Thymus (tissue), 14 donors: ENCODE measurements at places on chromosomes 4 and X.
A peak's percentile ranks its signal among the peaks of the same experiment; 100 is the strongest.

DNA sequence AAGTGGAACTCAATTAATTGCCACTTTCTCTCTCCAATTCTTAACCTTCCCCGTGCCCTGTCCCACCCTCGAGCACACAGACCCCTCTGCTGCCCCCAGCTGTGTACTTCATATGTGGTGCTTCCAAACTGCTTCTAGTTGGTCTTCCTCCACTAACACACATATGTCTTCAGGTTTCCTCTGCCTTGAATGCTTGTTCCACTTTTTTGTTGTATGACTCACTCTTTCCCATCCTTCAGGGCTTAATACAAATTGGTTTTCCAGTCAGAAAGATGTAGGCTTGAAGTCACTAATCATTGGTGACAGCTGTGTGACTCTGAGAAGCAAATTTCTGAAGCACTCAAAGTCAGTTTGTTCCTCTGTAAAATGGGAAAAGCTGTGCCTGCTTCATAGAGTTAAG is 30.6 kb downstream of the TRIM2 start:
- no peak overlapping the region for H3K4me3 ChIP-seq
- H3K27me3 ChIP-seq: no peaks in the 10 kb centered on the region
- DNase-seq: no peak
- no peaks in the 10 kb centered on the region for H3K4me1 ChIP-seq
- no peaks in the 10 kb centered on the region for H3K36me3 ChIP-seq

DNA sequence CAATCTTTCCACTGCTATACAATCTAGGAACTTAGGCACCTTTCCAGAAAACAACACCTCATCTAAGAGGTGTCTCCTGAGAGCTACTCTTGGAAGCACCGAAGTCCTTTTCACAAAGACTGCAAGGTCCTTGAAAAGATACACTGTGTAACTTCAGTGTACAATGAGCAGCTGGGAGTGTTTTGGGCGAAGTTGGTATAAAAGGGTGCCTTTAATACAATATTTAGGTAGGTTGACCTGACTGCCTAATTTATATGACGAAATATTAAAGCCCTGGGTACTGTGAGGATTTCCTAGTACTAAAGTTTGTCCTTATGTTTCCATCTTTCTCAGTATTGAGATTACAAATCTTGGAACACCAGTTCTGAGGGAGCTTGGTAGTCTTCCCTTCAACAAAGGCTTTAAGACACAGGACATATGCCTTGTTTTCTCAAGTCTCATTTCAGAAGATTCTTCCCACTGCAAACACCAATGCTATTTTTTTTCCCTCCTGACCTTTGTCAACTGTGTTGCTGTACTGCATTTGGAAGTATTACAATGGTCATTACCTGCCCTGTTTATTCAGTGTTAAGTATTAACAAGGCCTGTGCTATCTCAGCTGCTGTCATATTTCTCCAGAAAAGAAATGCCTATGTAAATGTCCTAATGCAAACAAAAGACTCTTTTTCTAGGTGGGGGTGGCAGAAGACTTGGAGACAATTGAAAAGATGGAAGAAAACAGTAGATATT is 134.2 kb downstream of the MAML3 start:
- no peaks in the 10 kb centered on the region for H3K36me3 ChIP-seq
- no peaks in the 10 kb centered on the region for H3K27me3 ChIP-seq
- H3K4me3 ChIP-seq: no peak overlapping the region
- H3K27ac ChIP-seq: no peak overlapping the region
- H3K4me1 ChIP-seq: no peaks in the 10 kb centered on the region
- no peak for DNase-seq

DNA sequence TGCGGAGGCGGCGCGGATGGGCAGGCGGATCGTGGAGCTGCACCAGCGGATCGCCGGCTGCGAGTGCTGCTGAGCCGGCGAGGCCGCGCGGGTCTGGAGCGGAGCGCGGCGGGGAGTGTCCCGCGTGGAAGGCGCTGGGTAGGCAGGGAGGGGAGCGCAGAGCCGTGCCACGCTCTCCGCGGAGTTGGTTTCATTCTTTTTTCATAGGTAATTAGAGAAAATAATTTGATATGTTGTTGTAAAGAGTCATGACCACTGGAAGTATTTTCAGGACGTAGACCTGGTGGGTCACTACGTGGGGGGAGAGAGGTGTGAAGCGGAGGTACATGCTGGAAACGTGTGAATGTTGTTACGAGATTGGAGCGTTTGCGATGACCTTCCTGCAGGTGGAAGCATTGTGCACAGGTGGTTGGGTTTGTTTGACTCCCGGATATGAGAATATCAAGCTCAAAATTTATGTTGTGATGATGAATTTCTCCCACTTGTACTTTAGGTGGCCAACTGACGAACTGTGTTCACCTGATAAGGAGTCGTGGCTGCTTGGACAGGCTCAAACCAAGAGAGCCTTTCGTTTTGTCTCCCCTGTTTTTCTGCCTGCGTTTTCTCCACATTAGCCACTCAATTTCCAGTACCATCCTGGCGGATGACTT is 19.1 kb upstream of the S100P start:
- peaks cover 27% of the 10 kb centered on the region for H3K4me1 ChIP-seq
- peak overlapping the region; percentile 63 for H3K4me3 ChIP-seq
- peak; percentile 89 for DNase-seq
- H3K27me3 ChIP-seq: no peaks in the 10 kb centered on the region
- peaks cover 13% of the 10 kb centered on the region for H3K36me3 ChIP-seq

DNA sequence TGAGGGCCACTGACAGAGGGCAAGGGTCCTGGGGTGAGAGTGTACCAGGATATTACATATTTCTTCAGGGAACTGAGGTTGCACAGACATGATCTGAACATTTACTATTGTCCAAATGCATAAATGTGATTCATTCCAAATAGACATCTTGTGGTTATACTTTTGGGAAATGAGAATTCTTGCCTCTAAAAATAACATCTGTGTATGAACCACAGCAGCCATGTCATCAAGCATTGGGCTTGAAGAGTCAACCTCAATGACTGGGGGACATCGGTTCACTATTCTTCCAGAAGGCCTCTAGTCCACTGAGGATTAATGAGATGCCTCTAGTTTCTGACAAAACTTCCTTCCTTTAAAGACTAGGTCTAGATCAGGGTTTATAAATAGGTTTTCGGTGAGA is 193.1 kb upstream of the GPC4 start:
- H3K36me3 ChIP-seq: no peaks in the 10 kb centered on the region
- no peaks in the 10 kb centered on the region for H3K27me3 ChIP-seq
- no peak for DNase-seq
- H3K27ac ChIP-seq: no peak overlapping the region

- H3K4me3 ChIP-seq: no peak overlapping the region
- no peak overlapping the region for H3K27ac ChIP-seq
Measured at GRCh38 chr4:108560616-108561015, 59.8 kb upstream of the RPL34 start.

- no peak overlapping the region for H3K27ac ChIP-seq
- DNase-seq: no peak
- H3K4me1 ChIP-seq: no peaks in the 10 kb centered on the region
- H3K36me3 ChIP-seq: no peaks in the 10 kb centered on the region
- no peaks in the 10 kb centered on the region for H3K27me3 ChIP-seq
Measured at GRCh38 chrX:85499400-85499799, 119.9 kb upstream of the POF1B start.

DNA sequence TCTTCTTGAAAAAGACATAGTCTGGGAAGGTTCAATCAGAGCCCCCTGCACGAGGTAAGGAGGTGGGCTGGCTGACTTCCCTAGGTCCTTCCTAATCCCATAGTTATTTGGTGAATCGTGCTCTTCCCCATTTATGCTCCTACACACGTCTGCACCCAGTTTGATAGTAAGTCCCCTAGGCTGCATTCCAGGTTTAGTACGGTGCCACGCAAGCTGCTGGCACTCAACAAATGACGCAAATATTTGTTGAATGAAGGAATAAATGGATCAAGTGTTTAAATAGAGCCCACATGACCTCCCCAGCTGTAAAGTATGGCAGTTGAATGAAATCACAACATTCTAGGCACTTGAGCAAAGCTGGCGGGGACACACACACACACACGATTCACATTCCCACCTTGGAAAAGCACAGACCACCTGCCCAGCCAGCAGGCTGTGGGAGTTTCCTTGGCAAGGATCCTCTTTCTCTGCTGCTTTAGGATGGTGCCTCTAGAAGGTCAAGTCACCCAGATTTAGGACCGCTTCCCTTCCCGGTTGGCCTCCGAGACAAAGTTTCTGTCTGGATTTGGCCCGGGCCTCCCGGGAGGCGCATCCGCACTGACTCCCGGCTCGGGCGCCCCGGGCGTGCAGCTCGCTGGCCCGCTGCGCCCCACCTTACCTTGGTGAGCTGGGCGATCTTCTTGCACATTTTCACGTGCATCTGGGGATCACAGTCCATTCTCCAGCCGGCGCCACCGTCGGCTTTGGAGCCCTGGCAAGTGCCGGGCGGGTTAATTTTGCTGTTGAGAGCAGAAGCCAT is 721 bp downstream of the FAM184B start:
- H3K4me3 ChIP-seq: peak overlapping the region; percentile 39
- H3K36me3 ChIP-seq: no peaks in the 10 kb centered on the region
- peaks cover 33% of the 10 kb centered on the region for H3K27me3 ChIP-seq
- H3K4me1 ChIP-seq: peaks cover 8% of the 10 kb centered on the region
- no peak overlapping the region for H3K27ac ChIP-seq

DNA sequence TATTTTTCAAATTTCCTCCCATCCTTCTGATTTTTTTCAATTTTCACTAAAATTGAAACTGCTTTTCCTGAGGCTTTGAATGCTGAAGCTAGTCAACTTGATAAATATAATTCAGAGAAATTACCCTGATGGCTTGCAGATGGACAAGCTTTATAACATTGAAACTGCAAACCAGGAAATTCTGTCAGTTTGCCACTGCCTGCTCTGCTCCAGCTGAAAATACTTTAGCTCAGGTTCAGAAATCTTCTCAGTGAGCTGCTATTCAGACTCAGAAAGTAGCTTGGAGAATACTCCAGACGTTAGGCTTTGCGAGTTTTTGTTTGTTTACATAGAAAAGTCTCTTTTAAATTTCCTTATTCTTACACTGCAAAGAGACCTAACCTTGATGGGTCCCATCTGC is 1574.7 kb downstream of the STIM2 start:
- H3K27me3 ChIP-seq: no peaks in the 10 kb centered on the region
- DNase-seq: no peak
- H3K27ac ChIP-seq: no peak overlapping the region

- no peak overlapping the region for H3K4me3 ChIP-seq
- H3K27me3 ChIP-seq: no peaks in the 10 kb centered on the region
- no peak for DNase-seq
- H3K36me3 ChIP-seq: no peaks in the 10 kb centered on the region
Measured at GRCh38 chr4:135838889-135839288, 1637.3 kb upstream of the PABPC4L start.

DNA sequence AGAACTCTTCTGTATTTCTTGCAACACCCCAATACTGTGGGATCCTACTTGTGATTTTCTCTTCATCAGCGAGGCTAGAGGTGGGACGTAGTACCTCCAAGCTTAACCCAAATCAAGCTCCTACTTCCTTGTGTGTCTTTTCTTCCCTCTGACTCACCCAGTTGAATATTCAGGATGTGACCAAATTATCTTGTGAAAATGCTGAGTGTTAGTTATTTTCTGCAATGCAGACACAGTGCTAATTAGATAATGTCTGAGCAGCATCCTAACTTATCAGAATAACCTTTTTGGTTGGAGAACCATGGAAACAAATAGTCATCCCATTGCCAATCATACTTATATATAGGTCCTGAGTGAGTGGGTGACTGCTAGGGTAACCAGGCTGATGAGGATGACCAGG is 2.4 kb downstream of the MEPE start:
- H3K27ac ChIP-seq: no peak overlapping the region
- H3K4me3 ChIP-seq: no peak overlapping the region
- no peaks in the 10 kb centered on the region for H3K4me1 ChIP-seq
- H3K27me3 ChIP-seq: no peaks in the 10 kb centered on the region

DNA sequence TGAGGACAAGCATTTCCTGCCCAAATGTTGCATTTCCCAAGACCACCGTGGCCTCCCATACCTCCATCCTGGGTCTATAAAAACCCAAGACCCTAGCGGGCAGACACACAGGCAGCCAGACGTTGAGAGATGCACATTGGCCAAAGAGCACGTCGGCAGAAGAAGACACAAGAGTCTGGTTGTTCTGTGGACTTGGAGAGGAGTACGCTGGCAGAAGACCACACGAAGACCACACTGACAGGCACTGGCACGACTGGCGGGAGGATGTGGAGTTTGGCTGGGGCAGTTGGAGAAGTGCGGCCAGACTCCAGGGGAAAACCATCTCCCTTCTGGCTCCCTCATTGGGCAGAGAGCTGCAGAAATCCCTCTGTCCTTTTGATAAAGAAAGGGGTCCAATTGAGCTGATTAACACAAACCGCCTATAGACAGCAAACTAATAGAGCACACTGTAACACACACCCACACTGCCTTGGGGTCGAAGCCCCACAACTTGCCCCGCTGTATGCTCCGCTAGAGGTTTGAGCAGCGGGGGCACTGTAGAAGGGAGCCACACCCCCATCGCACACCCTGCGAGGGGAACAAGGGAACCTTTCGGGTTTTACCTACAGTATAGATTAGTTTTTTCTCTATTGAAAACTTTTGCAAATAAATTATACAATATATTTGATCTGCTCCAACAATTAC is 376.7 kb upstream of the KLHL4 start:
- DNase-seq: no peak
- H3K4me1 ChIP-seq: no peaks in the 10 kb centered on the region
- H3K4me3 ChIP-seq: no peak overlapping the region
- no peaks in the 10 kb centered on the region for H3K36me3 ChIP-seq

GRCh38 chr4:53066155-53066554 is 204.0 kb downstream of the RASL11B start:
- no peaks in the 10 kb centered on the region for H3K4me1 ChIP-seq
- no peaks in the 10 kb centered on the region for H3K36me3 ChIP-seq
- H3K27ac ChIP-seq: no peak overlapping the region
- H3K27me3 ChIP-seq: no peaks in the 10 kb centered on the region
- no peak overlapping the region for H3K4me3 ChIP-seq

DNA sequence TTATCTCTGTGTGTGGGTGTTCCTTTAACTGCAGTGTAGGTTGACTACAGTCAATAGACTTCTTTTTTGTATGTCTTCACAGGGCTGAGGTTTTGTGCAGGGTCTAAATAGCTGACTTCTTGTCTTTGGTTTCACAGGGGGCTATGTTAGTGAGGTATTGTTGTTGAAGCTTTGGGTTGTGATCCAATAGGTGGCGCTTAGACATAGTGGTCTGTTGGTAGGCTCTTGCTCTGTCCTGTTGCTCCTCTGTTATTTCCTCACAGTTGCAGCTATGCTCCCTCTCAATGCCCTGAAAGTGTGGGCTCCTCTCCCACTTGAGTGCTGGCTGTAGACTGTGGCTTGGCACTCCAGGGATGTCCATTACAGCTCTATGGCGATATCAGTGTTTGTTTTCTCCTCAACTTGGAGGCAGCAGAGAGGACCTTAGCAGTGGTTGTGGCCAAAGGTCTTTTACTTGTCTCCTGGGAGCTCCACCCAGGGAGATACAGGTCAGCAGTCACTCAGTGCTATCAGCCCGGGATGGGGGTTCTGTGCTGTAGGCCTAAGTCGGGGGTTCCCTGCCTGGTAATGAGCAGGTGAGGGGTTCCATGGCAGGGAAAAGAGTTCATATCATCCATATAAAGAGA is 14.0 kb downstream of the POF1B start:
- no peak for DNase-seq
- no peak overlapping the region for H3K4me3 ChIP-seq
- no peaks in the 10 kb centered on the region for H3K36me3 ChIP-seq
- no peaks in the 10 kb centered on the region for H3K27me3 ChIP-seq
- no peak overlapping the region for H3K27ac ChIP-seq
- no peaks in the 10 kb centered on the region for H3K4me1 ChIP-seq

- H3K36me3 ChIP-seq: no peaks in the 10 kb centered on the region
- no peak for DNase-seq
- H3K4me3 ChIP-seq: no peak overlapping the region
- no peaks in the 10 kb centered on the region for H3K4me1 ChIP-seq
- no peaks in the 10 kb centered on the region for H3K27me3 ChIP-seq
Measured at GRCh38 chrX:72408885-72409284, 103.2 kb upstream of the CITED1 start.

GRCh38 chr4:65954416-65954815 is 284.1 kb upstream of the EPHA5 start:
- no peaks in the 10 kb centered on the region for H3K36me3 ChIP-seq
- H3K4me3 ChIP-seq: no peak overlapping the region
- no peaks in the 10 kb centered on the region for H3K4me1 ChIP-seq
- no peak overlapping the region for H3K27ac ChIP-seq
- no peak for DNase-seq
